ENCODE measurements at places on chromosomes 6 and 20.

GRCh38 chr6:692356-692851 is 535 bp downstream of the EXOC2 start:
- peak; percentile 54 for DNase-seq

DNA sequence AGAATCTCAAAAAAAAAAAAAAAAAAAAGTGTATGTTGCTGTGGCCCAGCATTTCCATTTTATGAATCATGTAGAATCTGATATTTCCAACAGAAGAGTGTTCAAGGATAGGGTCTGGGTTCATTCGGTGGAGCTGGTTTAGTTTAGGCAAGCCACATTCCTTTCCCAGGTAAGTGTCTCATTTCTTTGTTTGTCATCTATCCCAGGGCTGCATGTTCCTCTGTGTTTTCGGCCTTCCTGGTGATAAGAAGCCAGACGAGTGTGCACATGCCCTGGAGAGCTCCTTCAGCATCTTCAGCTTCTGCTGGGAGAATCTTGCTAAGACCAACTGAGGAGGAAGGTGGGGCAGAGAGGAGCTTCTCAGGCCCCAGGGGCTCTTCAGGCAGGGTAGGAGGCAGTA is 38.2 kb downstream of the NFYA start:
- no peak for DNase-seq

DNA sequence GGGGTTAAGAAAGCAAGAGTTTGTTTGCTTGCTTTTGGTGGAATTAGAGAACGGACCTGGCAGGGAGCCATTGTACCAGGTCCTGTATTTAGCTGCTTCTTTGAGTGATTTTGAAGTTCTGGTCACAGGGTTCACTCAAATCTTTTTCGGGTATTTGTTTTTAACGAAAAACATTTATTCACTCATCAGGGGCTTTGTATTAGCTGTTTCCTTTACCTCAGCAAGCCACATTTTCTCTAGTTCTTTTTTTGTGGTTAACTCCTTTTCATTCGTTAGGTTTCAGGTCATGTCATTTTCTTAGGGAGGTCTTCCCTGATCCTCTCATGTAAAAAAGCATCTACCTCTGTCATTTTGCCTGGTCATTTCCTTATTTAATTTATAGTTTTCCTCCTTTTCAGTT is 1502.2 kb downstream of the GRIK2 start:
- no peak for DNase-seq

GRCh38 chr6:139277587-139277986 is 14.2 kb downstream of the TXLNB start:
- DNase-seq: no peak
